Stimulated activated CD8-positive, alpha-beta memory T cell treated with anti-CD3 and anti-CD28 coated beads, Interleukin-7, amount 100 ng/mL, for 4 hours (primary cell): ENCODE measurements at places on chromosomes 11 and 22.

- no peak for DNase-seq
Measured at GRCh38 chr11:121435551-121436511, 16.3 kb upstream of the SORL1 start.

DNA sequence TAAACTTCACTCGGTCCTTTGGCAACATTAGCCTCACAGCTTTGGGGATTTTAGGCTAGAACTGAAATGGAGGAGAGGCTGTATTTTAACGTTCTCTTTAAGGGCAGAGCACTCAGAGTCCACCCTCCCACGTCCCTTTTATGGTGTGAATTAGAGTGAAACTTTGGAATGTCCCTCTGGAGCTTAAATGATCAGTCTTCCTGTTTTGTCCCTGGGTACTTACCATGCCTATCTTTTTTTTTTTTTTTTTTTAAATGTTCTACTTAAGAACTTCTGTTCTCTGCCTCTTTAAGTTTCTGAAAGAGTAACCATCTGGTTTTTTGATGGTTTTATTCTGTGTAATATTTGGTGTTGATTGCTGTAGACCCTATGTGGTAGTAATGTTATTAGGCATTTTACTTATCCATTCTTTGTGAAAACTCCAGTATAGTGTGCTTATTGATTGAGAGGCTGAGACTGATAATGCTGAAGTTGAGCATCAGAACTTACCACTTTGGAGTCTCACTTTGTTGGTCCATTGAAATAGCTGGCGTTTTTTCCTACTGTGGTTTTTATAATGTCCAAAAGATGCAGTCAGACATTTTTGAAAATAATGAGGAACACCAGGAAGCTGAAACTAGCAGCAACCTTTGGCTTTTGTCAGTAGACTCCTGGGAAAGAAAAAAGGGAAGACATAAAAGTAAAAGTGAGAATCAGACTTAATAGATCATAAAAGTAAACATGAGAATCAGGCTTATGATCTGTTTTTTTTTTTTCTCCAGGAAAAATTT lies 11.6 kb downstream of the UVRAG start:
- no peak for DNase-seq

DNA sequence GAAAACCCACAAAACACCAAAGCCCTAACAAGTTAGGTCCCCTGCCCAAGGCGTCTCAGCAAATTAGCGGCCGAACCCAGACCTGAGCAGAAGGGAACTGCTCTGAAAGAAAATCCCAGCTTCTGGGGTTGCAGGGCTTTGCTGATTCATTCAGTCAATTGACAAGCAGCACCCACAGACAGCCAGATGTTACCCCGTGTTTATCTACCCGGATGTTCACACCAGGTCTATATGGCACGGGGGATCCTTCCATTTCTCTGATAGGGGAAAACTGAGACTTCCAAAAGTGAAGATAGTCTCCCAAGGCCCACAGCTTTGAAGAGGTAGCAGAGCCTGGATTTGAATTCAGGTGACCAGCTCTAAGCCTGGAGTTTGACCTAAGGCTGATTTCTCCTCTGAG lies 14.0 kb upstream of the OAF start:
- no peak for DNase-seq

DNA sequence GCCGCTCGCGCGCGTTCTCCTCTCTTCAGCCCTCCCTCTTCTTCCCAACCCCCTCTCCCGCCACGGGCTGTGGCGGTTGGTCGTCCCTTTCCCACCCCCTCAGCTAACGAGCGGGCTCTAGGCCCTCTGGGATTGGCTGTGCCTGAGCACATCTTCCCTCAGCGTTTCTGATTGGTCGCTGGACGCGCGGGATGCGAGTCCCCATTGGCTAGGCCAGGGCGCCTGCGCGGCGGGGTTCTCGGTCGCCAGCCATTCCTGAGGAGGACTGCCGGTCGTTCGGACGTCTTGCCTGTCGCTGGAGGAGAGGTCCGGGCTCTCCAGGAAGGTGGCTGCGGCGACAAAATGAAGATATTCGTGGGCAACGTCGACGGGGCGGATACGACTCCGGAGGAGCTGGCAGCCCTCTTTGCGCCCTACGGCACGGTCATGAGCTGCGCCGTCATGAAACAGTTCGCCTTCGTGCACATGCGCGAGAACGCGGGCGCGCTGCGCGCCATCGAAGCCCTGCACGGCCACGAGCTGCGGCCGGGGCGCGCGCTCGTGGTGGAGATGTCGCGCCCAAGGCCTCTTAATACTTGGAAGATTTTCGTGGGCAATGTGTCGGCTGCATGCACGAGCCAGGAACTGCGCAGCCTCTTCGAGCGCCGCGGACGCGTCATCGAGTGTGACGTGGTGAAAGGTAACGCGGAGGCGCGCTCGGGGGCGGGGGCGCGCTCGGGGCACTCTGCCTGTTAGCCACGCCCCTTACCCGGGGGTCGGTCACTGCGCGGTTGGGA lies at the start of gene RBM14:
RBM14 (plus strand) TSS at position 252 of the 776 bp plus-strand sequence; CDS start at position 343, 91 bp downstream.
- DNase-seq, result peak; percentile 97

GRCh38 chr22:40247976-40248375 lies 70.3 kb downstream of the TNRC6B start:
- DNase-seq, result peak; percentile 48

GRCh38 chr11:76335842-76336241 lies 45.1 kb downstream of the THAP12 start:
- no peak for DNase-seq

- DNase-seq, result no peak
Measured at GRCh38 chr11:64556044-64556720, 34.8 kb upstream of the SLC22A12 start.

DNA sequence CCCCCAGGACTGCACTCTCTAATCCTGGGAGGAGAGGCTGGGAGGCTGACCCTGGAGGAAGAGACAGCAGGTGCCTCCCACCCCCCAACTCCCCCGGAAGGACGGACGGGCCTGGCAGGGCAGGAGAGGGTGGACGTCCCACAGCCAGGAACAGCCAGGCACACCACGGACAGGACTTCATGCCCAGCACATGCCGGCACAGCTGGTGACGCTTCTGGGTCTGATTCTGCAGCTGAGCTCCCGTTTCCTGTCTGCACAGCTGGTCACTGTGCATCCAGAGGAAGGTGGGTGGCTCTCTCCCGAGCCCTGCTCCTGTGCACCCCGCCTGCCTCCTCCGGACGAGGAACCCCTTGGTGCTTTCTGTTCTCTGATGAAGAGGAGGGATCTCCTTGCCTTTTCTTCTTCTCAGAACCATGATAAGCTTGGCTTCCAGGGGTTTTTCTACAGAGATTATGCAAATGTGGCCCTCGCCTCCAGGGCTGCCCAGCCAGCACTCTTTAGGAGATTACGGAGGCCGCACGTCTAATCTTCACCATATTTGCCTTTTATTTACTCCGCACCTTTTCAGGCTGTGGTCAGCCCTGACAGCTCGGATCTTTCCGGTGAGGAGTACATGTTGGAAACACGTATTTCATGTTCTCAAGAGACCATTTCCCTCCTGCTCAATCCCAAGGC lies 1295.8 kb downstream of the BRD1 start:
- DNase-seq, result no peak

DNA sequence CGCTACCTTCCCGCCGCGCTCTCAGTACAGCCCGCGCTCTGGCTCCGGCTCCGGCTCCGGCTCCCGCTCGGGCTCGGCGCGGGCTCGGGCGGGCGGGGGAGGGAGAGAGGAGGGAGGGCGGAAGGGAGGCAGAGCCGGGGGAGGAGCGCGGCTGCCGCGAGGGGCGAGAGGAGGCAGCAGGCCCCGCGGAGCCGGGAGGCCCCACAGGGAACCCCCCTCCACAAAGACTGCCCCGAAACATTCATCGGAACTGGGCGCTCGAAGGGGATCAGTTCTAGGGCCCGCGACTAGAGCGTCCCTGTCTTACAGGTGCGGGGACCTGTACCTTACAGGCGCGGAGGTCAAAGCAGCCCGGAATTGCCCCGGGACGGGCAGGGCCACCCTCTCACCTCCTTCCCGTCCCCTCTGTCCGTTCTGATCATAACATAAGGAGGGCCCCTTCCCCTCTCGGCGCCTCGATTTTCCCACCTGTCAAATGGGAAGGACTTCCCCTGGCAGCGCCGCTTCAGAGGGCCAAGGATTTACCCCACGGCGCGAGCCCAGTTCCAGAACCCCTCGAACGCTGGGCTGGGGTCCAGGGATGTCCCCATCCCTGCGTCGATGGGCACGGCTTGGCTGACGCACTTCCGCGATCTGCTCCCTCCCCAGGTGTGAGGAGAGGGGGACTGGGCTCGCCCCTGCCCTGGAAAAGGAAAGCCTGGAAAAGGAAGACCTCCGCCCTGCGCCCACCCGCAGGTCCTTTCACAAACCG lies at the start of gene SHISA8:
SHISA8 (minus strand) TSS at position 40 of the 751 bp plus-strand sequence. CDS start 407 bp downstream, outside the sequence.
- DNase-seq, result no peak

GRCh38 chr22:43212434-43212952 lies 25.6 kb upstream of the TTLL12 start:
- no peak for DNase-seq

GRCh38 chr11:134033696-134034491 lies 35.0 kb upstream of the JAM3 start:
- DNase-seq, result peak; percentile 55

DNA sequence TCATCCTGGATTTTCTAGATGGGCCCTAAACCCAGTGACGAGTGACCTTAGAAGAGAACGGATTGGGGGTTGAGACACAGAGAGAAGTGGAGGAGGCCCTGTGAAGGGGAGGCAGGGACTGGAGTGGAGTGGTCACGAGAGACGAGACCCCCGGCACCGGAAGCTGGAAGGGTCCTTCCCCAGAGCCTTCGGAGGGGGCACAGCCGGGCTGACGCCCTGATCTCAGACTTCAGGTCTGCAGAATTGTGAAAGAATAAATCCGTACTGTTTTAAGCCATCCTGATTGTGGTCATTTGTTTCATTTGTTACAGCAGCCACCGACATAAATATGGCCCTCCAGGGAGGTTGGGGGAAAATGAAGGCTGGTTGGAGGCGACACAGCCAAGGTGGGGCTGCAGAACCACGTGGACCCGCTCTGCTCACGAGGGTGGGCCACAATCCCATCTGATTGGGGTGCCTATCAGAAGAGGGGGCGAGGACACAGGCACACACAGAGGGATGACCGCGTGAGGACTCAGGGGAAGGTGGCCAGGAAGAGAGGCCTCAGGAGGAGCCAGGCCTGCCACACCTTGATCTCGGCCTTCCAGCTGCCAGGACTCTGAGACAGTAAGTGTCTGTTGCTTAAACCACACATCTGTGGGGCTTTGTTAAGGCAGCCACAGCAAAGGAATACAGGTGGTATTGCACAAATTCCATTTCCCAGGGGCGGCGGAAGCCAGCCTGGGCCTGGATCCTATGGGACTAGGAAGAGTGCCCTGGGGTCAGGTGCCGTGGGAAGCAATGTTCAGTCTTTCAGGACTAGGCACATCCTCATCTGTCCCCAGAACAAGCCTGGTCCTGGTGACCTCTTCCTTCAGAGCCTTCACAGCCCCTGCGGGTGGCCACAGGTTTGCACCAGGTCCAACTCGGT lies 73.3 kb upstream of the SHANK2 start:
- DNase-seq, result no peak

- peak; percentile 16 for DNase-seq
Measured at GRCh38 chr11:1515082-1516060, 28.8 kb upstream of the MOB2 start.

- no peak for DNase-seq
Measured at GRCh38 chr11:132300283-132300682, 929.9 kb downstream of the NTM start.

DNA sequence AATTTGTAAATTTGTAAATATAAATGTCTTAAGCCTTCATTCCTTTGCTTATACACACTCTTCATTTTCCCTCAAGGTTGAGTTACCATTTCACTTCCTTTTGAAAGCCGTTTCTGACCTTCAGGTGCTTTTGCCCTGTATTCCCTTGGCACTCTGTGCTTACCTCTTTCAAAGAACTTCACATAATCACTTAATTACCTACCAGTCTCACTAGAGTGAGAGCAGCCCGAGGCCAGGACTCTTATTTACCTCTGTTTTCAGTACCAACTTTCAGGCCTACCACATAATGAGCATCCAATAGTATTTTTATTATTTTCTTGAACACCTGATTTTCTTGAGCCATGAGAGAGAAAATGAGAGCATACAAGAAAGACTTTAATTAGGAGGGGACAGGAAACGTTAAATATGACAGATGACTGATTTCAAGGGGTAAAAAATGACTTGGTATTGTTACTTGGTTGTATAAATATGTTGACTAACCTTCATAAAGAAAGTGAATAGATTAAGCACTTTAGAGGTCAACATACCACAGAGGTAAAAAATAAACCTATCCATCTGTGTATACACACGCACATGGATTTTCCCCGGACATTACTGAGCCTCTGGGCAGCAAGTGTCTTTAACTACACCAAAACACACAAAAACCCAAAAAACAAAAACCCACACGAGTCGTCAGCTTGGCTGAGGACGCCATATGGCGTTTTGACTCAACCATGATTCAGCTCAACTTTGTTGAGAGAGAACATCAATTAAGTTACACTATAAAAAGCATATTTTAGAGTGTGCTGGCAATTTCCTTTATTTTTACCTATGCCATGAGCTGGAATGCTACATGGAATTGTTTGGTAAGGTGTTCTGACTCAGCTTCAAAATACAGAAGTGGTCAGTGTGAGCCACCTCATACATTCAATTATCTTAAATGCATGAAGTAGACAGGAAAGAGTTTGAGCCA lies 7.6 kb downstream of the ATXN10 start:
- no peak for DNase-seq

DNA sequence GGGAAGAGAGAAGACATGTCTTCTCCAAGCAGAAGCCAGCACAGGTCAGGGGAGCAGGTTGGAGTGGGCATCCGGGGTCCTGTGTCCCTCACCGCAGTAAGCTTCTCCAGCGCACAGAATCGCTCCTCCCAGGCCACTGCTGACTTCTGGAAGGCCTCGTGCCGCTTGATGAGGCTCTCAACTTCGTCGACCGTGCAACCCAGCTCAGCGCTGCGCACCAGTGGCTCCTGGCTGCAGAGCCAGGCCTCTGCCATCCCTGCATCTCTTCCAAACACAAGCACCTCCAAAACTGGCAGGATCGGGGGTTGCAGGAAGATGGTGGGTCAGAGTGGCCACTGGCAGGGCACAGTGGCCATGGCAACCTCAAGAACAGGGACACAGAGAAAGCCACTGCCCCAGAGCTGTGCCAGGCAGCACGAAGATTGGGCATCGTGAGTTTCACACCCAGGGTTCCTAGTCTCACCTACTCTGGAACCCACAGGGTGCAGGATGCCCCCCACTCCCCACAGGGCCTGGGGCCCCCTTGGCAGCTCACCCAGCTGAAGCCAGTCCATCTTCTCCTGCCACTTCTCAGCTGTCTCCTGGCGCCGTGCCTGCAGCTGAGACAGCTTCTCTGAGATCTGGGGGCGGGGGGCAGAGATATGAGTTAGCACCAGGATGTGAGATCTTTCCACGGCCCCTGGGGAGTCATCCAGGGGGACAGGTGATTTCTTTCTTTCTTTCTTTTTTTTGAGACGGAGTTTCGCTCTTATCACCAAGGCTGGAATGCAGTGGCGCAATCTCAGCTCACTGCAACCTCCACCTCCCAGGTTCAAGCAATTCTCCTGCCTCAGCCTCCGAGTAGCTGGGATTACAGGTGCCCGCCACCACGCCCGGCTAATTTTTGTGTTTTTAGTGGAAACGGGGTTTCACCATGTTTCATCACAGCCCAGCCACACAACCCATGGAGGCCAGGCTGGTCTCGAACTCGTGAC lies 11.2 kb upstream of the RBM4B start:
- no peak for DNase-seq
